ENCODE measurements at places on chromosomes 4 and X. TPM values are rescaled to one million over a fixed set of nuclear protein-coding genes. Genes with fewer than 3 reads are reported as not detected.

Gene NUDT10
- 0.64 TPM for total RNA-seq

Gene TIMP1
- total RNA-seq, result 84.1 TPM

Gene LRIT3
- 0.15 TPM for total RNA-seq

DNA sequence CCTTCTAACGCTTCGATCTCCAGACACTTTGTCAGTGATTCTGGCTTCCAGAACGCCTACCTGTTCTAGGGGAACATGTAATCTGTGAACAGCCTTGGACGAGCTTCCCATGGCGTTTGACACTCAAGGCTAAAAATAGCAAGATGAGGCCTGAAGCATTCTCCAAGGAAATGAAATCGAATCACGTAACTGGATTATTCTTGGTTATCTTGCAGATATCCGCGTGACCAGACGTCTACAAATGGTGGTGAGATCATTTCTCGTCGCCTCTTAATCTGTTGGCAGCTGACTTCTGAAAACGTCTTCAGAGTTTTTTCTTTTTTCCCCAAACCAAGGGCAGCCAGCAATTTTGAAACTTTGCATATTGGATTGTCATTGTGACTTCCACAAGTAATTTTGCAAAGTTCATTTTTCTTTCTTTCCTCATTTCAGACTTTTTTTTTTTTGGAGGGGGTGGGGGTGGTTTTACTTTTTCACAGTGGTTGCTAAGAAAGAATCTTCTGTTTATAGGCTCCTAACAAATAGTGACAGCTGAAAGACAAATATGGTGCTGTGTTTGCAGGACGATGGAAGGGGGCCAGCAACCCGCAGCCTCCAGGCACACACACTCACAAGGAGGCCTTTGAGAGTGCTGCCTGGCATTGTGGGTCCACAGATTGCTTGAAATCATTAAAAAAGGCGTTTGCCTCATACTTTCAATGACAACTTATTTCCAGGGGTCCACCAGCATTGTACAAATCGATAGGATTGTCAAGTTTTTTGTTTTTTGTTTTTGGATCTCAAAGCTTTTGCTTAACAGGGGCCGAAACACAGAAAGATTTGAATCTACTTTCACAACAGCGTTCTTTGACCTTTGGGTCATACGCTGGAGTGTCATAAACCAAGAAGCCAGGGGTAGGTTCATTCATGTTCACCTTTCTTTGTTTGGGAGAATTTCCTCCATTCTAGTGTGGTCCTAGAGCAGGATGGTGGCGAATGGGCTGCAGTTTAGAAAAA is 32.4 kb upstream of the PDLIM3 start:
- peak; percentile 33 for DNase-seq

GRCh38 chr4:95761426-95761825 is 78.5 kb upstream of the PDHA2 start:
- DNase-seq, result no peak

- no peak for DNase-seq
These were observed 283.8 kb downstream of the CRLF2 start for GRCh38 chrX:928606-929005.

- no peak for DNase-seq
These were observed 62.4 kb downstream of the SPOCK3 start for GRCh38 chr4:167171928-167172327.

Gene FOXR2
- not detected for total RNA-seq

- DNase-seq, result no peak
These were observed 236.3 kb upstream of the GYPA start for GRCh38 chr4:144376866-144377265.

- no peak for DNase-seq
These were observed 96.5 kb downstream of the CAMK2D start for GRCh38 chr4:113665036-113665435.

Gene CCDC110
- 3.6 TPM for total RNA-seq

DNA sequence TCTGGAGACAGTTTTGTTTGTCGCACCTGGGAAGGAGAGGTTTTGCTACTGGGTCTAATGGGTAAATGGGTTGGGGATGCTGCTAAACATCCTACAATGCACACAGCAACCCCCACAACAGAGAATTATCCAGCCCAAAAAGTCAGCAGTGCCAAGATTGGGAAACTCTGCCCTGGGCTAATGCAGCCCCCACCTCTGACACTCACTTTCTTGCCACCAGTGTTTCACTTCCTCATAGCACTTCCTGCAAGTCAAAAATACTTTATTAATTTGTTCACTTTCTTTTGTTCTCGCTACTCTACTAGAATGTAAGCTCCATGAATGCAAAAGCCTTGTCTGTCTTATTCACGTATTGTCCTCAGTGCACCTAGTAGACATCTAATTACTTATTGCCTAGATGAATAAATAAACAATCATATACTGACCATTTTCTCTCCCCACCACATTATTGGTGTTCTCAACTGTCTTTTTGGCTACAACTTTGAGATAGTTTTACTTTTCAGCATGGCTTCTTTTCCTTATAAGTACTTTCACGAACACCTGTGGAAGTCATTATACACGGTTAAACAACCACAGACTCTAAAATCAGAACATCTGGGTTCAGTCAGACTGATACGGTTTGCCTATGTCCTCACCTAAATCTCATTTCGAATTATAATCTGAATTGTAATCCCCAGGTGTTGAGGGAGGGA is 82.0 kb upstream of the PITX2 start:
- DNase-seq, result no peak

GRCh38 chrX:49754233-49754857 is 58.6 kb upstream of the PAGE1 start:
- peak; percentile 27 for DNase-seq

DNA sequence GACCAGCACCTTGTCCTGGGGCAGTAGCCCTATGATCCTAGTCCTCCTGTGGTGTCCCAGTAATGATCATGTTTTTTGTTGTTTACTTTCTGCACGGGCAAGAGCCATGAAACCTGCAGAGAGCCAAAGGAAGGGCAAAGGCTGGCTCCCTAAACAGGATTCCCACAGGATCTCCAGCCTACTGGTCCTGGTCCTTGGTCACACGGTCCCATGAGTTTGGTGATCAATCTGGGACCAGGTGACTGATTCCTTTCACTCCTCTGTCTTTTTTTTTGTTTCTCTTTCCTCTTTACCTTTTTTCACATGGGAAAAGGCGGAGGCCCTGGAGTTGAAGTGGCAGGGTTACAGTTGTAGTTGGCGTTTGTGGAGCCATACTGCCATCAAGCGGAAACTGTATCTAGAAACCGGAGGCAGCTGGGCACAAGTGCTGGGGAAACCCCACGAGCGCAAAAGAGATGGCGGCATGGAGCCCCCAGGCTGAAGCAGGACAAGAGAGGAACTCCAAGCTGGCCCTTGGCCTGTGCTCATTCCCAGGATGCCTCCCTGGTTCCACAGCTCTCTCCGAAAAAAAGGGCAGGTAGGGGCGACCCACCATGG is 34.6 kb downstream of the NBDY start:
- DNase-seq, result peak; percentile 86

DNA sequence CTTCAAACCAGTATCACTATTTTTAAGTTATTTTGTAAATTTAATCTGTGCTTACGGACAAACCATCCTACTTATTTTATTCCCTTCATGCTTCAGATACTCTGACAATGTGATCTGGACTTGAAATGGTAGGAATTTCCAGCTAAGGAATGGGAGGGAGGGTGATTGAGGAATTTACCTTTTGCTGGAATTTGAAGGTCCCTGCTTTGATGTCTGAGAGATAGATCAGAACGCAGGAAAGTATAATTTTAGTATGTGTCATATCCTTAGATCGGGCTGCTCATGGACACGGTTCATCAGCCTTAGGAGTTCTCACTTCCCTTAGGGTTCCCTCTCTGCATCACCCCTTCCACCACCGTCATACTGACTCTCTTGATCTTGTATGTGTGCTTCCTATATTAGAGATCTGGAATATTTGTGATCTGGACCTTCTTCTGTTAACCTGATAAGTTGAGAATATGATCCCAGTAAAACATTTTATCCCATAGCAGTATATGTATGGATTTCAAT is 16.8 kb downstream of the OCRL start:
- DNase-seq, result no peak

- no peak for DNase-seq
These were observed 577.0 kb downstream of the FAT4 start for GRCh38 chr4:125891597-125892258.

DNA sequence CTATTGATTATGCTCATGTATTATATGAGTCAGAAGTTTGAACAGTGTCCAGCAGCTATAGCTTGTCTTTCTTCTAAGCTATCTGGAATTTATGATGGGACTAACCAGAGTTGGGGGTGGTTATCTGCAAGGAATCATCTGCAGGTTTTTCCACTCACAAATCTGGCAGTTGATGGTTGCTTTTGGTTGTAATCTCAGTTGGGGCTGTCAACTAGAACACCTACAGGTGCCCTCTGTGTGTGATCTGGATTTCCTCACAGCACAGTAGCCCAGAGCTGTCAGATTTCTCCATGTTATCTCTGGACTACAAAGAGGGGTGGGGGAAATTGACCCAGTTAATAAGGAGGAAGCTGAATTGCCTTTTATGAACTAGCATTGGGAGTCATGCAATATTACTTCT is 51.4 kb upstream of the MAP9 start:
- DNase-seq, result no peak

GRCh38 chr4:2248821-2249261 is 6.9 kb upstream of the HAUS3 start:
- DNase-seq, result no peak

- DNase-seq, result no peak
These were observed 349.2 kb downstream of the BMPR1B start for GRCh38 chr4:95107004-95107403.

DNA sequence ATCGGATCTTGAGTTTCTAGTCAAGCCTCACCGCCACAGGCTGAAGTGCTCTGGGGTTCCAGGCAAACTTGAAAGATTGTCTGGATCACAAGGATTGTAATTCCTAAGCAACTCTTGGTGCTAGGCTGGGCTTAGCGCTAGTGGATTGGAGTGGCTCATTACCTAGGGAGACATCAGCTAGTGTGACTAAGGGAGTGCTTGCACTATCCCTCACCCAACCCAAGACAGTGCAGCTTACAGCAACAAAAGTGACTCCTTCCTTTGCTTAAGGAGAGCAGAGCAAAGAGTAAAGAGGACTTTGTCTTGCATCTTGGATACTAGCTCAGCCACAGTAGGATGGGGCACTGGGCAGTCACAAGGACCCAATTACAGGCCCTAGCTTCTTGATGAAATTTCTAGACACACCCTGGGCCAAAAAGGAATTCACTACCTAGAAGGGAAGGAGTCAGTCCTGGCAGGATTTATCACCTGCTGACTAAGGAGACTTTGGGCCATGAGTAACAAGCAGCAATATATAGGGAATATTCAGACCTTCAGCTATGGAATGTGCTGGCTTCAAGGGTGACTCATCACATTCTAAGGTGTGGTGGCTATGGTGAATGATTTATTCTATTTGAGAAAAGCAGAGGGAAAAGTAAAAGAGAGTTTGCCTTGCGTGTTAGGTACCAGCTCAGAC is 1212.4 kb downstream of the PCDH18 start:
- no peak for DNase-seq

GRCh38 chr4:75499900-75500299 is 14.3 kb downstream of the RCHY1 start:
- no peak for DNase-seq

DNA sequence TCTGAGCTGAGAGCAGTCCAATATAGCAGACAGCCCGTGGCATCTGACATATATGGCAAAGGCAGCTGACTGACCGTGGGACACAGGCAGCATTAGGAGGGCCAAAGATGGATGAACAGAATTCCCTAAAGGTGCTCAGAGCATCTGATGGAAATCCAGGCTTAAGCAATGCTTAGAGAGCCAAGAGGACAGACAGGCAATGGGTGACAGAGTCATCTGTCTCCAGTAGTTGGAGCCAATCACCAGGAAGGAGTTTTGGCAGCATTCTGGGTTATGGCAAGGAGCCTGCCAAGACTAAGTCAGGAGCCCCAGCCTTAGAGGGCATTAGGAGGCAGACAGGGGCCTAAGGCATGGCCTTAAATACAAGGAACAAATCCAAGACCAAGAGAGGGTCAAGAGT is 153.3 kb upstream of the USP9X start:
- DNase-seq, result no peak

Gene SPANXN1
- total RNA-seq, result not detected

GRCh38 chrX:52865343-52865998 is 2.4 kb downstream of the XAGE3 start:
- no peak for DNase-seq

Gene OTUD4
- total RNA-seq, result 33.2 TPM

DNA sequence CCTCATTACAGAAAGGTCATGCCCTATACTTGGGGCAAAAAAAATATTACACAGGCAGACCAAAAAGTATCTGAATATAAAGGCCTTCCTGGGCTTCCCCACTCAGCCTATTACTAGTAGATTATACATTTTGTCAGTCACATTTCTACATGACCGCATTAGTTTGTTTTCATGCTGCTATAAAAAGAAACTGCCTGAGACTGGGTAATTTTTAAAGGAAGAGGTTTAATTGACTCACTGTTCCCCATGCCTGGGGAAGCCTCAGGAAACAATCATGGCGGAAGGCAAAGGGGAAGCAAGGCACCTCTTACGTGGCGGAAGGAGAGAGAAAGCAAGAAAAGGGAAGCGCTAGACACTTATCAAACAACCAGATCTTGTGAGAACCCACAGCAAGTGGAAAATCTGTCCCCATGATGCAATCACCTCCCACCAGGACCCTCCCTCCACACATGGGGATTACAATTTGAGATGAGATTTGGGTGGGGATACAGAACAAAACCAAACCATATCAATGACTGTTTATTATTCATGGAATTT is 1312.0 kb downstream of the PCDH7 start:
- no peak for DNase-seq

DNA sequence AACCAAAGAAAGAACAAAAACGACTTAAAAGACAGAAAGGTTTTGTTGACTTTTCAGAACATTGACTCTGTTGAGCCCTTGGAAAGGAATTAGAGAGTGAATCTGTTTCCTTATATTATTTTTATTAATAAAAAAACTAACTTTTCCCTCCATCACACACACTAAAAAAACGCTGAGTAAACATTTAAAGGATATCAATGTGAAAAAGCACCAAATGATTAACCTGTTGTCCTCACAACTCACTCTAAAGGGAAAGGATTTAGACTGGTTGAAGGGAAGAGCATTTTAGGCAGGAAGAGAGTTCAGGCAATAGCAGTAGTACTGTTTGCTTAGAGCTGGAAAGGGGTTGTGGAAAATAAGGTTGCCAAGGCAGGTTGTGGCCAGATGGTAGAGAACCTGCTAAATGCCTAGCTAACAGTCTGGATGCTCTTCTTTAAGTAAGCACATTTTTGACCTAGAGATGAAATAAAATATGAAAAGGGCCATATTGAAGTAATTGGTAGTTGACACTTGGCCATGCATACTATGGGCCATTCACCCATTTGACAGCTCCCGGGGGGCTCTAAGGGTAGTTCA is 98.0 kb upstream of the NDP start:
- DNase-seq, result no peak

Measured in colonic mucosa (tissue), 4 donors.